ENCODE measurements at places on chromosomes 16 and 17. TPM values are rescaled to one million over a fixed set of nuclear protein-coding genes. Genes with fewer than 3 reads are reported as not detected.
A peak's percentile ranks its signal among the peaks of the same experiment; 100 is the strongest.

- peak; percentile 18 for DNase-seq
These were observed 28.5 kb downstream of the IL21R start for GRCh38 chr16:27430512-27430911.

- DNase-seq: no peak
These were observed 21.4 kb downstream of the NPLOC4 start for GRCh38 chr17:81615401-81615930.

DNA sequence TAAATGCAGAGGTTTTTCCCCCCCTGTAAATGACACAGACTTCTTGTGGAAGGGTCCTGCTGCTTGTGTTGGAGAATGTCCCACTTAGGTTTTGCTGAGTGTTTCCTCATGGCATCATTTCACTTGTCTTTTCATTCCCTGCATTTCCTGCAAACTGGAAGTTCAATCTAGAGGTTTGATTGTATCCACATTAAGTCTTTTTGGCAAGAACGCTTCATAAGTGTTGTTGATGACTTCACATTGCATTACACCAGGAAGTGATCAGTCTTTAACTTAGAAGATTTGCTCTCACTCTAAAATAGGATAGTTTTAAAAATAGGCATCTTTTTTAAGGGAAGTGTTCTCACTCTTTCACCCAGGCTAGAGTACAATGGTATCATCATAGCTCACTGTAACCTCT lies 67.2 kb downstream of the RPTOR start:
- DNase-seq: no peak

GRCh38 chr17:73432624-73433190 lies 120.9 kb upstream of the CDC42EP4 start:
- DNase-seq: no peak

GRCh38 chr17:41635121-41636097 lies 11.0 kb upstream of the KRT17 start:
- no peak for DNase-seq

GRCh38 chr17:66976781-66977201 lies 12.3 kb downstream of the CACNG4 start:
- no peak for DNase-seq

DNA sequence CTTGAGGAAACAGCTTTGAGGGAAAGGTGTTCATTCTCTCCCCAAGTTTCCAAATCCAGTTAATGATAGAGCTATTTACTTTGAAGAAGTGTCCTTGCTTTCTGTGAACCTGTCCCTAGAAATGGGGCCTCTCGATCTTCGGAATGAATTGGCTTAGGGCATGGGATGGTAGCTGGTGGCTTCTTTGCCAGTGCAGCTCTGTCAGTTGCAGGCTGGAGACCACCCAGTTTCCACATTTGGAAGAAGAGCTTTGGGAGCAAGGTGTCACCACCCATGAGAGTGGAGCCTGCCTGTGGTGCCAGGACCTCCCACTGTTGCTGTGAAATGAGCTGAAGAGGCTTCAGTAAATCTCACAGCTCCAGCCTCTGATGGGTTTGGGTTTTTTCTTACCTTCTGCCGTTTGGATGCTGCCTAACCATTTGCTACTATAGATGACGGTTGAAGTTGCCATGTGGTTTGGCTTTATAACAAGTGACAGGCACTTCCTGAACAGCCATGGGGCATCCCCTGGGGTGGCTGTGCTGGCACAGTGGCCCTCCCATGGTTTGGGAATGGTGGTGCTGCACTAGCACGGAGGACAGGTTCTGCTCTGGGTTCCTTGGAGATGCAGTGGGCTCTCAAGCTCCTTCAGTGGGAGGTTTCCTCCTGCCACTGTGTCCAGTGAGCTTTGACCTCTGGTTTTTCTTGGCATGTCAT lies 19.5 kb upstream of the SLC5A10 start:
- DNase-seq: no peak

DNA sequence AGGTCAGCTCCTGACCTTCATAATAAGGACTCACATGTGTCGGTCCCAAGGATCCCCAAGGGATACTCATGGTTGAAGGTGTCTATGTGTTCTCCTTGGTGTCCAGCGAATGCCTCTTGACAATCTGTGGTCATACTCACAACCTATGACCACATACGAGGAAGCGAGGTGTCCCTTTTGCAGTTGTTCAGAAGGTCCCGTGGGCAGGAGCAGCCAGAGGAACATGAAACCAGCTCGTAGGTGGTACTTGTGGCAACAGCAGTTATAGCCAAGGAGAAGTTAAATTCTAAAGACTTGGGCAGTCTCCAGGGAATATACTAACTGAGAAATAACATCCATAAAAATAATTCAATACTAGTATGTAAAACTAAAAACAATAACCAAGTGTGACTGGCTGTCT lies 685.3 kb downstream of the WWOX start:
- DNase-seq: no peak

DNA sequence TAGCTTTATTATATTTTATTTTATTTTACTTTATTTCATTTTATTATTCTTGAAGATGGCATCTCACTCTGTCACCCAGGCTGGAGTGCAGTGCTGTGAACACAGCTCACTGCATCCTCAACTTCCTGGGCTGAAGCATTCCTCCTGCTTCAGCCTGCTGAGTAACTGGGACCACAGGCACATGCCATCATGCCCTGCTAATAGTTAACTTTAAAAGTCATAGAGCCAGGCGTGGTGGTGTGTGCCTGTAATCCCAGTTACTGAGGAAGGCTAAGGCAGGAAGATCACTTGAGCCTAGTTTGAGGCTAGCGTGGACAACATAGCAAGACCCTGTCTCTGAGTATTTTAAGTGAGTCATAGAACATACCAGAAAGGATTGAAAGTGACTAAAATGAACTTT lies 38.7 kb downstream of the ESRP2 start:
- no peak for DNase-seq

GRCh38 chr17:72126575-72127486 lies 6.0 kb downstream of the SOX9 start:
- no peak for DNase-seq

DNA sequence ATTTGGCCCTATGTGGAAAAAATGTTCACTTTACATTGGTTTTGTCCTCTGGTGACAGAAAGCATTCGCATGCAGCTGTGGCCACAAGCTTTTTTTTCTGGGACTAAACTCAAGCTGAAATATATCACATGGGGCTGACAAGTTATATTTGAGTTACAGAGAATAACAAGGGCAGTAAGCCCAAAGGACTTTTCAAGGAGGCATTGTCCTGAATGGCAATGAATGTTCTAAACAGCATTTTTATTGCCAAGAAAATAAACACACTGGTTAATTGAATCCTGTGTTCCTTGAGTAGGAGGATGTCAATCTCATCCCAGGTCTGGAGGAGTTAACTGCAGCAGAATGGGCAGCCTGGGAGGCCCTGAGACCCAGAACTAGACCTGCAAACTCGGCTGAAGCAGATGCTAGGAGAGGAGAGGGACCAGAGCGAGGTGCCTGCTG lies 114.5 kb downstream of the COPRS start:
- DNase-seq: no peak

GRCh38 chr16:50567651-50568050 lies 19.5 kb downstream of the NKD1 start:
- DNase-seq: no peak

DNA sequence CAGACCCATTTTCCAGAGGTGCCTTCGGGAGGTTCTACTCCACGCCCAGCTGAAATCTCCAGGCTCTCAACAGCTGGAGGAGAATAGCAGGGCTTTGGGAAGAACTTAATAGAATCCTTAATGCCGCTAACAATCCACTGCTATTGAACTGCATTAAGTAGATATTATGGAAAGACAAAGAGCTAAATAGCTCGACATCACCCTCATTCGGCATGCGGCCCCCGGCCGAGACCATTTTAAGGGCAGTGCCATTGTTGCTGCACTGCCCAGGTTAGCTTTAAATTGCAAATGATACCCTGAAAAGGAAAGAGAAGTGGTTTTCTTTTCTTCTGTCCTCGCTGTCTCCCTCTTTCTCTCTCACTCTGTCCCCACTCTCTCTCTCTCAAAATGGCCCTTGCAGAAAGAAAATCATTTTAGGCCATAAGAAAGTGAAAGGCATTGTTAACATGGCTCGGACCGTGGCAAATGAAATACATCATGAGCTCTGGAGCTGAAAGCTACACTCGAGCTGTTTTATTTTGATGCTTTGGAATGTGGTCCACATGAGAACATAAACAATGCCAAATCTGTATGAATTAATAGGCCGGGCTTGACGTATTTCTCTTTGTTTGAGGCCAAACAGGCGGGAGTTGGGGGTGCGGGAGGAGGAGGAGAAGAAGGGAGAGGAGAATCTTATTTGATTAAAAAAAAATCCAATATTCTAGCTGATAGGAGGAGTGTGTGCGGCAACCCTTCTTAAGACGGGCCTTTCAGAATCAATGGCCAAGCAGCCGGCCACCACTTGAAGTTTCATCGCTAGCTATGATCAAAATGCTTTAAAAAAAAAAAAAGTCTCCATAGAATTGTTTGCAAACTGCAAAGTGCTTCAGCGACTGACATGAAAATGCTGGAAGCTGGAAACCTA lies 298.8 kb upstream of the IRX3 start:
- DNase-seq: no peak

GRCh38 chr17:42362245-42362961 lies 25.8 kb downstream of the STAT3 start:
- DNase-seq: no peak

DNA sequence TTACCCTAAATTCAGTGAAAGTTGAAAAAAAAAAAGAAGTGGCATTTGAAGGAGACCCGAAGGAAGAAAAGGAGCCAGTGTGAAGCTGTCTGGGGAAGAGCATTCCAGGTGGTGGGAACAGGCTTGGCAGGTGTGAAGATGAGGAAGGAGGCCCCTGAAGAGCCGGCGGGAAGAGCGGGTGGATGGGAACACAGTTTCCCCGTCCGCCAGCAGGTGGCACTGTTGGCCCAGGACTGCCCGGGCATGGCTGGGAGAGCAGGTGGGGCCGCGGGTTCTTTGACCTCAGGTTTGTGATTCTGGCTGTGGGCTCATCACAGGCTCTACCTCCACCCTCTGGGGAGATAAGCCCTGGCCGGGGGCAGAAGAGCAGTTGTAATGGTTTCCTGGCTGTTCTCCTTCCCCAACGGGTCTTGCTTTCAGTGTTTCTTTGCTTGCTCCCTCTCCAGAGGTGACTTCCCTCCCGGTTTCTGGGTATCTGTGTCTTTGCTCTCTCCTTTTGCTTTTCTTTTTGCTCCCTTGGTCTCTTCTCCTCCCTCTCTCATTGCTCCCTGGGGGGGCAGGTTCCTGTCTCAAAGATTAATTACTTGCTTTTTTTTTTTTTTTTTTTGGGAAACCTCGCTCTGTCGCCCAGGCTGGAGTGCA lies 32.3 kb downstream of the RAP1GAP2 start:
- DNase-seq: peak; percentile 64

DNA sequence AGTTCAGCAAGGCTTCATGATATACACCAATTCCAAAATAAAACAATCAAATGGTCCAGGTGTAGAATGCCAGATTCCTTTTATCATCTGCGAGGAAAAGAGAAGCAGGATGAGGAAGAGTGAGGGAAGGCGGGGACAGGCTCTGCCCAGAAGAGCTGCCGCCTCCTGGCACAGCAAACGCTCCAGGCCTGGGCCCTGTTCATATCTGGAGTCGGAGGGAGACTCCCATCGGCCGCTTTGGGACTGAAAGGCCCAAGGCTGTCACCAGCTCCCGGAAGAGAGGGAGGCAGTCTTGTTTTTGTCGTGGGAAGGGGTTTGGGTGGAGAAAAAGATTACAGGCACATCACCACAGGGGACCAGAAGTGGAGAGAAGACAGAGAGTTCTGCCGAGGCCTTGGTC lies 29.0 kb upstream of the SLC25A19 start:
- no peak for DNase-seq

Gene ZNF423
- total RNA-seq: 10.7 TPM

Gene RPS15A
- total RNA-seq: 1,579 TPM

Gene GLOD4
- total RNA-seq: 49.5 TPM

Gene DLX4
- not detected for total RNA-seq

Gene NOL3
- total RNA-seq: 103 TPM

Gene HOXB6
- total RNA-seq: 0.82 TPM
